ENCODE measurements at places on chromosomes 3 and 15. TPM values are rescaled to one million over a fixed set of nuclear protein-coding genes. Genes with fewer than 3 reads are reported as not detected.
A peak's percentile ranks its signal among the peaks of the same experiment; 100 is the strongest.

Gene SIDT1
- 18.0 TPM for total RNA-seq

DNA sequence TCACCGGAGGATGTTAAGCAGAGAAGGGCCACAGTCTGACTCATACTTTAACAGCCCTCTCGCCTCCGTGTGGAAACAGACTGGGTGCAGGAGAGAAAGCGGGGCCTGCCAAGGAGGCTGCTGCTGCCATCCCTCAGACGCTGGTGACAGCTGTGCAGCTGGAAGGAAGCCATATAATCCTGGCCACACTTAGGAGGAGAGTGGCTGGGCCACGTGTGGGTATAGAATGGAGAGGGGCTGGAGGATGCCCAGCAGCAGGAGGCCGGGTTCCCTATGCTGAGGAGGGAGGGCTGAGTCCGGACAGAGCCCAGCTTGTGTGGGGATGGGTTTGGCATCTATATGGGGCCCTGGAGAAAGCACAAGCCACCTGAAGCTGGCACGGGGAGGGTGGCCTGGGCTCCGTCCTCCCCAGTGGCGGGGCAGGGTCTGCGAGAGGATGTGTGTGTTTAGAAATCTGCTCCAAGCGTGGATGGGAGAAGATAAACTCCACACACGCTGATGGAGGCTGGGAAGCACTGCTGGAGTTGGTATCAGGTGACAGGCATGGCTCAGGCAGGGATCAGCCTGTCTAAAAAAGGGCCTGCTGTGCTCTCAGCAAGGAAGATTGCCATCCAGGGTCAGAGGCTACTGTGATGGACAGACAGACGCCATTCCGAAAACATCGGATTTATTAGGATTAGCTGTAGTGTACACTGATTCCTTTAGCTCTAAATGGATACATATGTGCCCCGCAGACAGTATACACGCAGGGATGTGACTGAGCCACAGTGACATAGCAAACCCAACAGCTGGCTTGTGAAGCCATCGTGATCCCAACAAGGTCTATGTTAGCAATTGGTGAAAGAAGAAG is 15.9 kb downstream of the ABTB1 start:
- no peak for DNase-seq

DNA sequence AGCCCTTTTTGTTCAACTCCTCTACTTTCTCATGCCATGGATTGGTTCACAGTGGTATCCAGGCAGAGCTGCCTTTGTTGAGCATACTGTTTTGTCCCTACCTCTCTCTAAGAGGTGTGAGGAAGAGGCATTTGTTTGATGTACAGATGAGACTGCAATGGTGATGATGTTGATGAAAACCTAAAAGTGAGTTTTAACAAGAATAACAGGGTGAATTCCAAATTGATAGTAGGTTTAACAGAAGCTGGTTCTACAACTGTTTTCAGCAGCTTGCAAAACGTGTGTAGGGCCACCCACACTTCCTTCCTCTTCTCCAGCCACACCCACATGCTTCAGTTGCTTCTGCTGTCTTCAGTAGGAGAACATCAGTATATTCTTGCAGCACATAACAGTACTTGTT is 10.2 kb downstream of the SNRK start:
- DNase-seq, result peak; percentile 40

Gene MBD4
- total RNA-seq, result 48.2 TPM

DNA sequence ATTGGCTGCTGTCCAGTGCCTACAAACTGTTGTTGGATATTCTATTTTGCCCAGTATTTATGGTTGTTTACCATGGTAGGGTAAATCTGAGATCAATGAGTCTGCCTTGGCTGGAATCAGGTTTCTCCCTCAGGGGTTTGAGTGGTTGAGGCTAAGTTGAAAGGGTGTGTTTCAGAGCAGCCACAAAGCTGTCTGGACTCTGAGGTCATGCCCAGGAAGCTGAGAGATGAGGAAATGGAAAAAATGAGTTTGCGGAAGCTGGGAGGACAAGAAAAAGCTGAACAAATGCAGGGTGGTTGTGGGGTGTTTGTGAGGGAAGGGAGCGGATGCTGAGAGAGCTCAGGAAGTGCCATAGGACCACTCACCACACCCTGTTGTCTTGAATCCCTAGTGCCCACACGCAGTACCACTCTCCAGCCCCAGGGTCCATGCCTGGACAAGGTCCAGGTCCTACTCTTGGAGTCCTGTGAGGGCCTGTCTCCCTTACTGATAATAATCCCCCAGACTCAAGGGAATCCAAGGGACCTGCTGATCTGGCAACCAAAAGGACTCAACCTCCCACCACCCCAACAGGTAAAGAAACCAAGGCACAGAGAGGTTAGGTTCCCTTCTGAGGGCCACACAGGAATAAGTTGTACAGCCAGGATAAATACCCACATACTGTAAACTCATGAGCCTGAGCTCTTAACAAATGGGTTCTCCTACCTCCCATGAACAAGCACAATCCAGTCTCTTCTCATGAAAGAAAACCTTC is 81.6 kb downstream of the PPCDC start:
- peak; percentile 61 for DNase-seq

- DNase-seq, result no peak
Observed at GRCh38 chr3:50481992-50482391, 21.4 kb downstream of the CACNA2D2 start.

Gene SLC6A1
- total RNA-seq, result not detected

Gene ALDH1A2
- total RNA-seq, result 0.90 TPM

GRCh38 chr3:90062631-90063200 is 955.3 kb downstream of the EPHA3 start:
- DNase-seq, result no peak

Gene IFT57
- 34.9 TPM for total RNA-seq

DNA sequence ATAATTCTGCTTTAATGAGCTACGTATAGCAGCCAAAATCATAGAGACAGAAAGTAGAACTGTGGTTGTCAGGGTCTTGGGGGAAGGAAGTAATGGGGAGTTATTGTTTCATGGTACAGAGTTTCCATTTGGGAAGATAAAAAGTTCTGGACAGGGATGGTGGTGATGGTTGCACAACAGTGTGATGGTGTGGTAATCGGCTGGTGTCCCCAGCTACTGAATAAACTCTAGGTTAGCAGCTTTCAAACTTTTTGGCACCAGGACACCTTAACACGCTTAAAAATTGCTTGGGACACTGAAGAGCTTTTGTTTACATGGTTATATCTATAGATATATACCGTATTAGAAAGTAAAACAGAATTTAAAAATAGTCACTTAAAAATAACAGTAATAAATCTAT is 166.0 kb downstream of the NEK11 start:
- DNase-seq, result no peak

DNA sequence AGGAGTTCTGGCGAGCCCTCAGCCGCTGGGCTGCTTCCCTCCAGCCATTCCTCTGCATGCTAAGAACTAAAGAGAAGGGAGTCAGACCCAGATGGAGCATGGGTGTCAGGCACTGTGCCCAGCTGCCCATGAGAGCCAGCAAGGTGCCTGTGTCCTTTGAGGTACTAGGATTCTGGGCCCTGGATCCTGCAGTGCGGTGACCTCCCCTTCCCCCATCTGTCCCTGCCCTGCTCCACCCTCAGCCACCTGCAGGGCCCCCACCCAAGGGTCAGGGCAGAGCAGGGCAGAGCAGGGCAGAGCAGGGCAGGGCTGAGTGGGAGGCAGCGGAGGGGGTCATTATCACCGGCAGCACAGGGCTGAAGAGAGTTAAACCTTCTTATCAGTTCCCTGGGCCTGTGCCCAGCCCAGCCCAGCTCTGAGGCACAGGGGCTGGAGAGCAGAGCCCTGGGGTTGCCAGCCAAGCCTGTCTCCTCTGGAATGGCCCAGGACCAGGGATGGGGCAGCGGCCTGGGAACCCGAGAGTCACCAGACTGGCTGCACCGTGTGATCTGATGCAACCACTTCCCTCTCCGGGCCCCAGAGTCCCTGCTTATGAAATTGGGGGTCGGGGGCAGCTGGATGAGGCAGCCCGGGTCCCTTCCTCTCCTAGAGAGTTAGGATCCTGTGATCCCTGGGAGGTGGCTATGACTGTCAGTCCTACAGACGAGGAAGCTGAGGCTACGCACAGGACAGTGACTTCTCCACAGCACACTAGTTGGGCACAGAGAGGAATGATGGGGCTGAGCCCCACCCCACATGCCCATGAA is 17.3 kb downstream of the ZDHHC19 start:
- DNase-seq, result no peak

GRCh38 chr3:130895690-130896488 is 2.0 kb downstream of the ATP2C1 start:
- DNase-seq, result peak; percentile 9

GRCh38 chr3:120161902-120162301 is 67.7 kb upstream of the GSK3B start:
- no peak for DNase-seq

DNA sequence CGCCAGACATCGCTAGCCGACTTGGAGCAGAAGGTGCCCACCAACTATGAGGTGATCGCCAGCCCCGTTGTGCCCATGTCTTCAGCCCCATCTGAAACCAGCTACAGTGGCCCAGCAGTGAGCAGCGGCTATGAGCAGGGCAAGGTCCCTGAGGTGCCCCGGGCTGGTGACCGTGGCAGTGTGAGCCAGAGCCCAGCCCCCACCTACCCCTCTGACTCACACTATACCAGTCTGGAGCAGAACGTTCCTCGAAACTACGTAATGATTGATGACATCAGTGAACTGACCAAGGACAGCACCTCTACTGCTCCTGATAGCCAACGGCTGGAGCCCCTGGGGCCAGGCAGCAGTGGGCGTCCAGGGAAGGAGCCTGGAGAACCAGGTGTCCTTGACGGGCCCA is 12.9 kb upstream of the APEH start:
- DNase-seq, result no peak

DNA sequence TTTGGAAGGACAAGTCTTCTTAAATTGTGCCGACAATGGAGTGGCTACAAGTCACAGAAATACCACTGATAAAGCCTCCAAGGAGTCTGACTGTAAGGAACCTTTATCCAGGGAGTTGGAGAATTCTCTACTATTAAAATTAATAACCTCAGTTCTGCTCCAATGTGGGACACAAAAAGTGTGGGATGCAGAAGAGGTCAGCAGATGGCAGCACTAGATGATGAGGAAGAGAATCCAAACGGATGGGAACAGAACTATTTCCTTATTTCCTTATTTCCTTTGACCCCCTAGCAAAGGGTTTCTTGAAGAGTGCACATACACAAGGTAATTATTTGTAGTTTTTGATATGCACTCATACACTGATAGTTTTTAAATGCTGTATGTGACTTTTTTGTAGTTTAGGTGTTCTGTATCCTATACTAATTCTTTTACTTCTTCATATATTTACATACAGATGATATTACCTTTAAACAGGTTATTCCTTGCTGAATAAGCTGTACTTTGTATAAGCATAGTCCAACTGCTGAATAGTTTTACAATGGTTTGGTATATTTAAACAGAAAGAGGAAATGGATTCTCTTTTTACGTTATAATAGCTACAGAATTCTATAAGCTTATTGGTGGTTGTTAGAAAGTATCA is 25.6 kb upstream of the NLGN1 start:
- no peak for DNase-seq

Gene KLF13
- total RNA-seq, result 110 TPM

DNA sequence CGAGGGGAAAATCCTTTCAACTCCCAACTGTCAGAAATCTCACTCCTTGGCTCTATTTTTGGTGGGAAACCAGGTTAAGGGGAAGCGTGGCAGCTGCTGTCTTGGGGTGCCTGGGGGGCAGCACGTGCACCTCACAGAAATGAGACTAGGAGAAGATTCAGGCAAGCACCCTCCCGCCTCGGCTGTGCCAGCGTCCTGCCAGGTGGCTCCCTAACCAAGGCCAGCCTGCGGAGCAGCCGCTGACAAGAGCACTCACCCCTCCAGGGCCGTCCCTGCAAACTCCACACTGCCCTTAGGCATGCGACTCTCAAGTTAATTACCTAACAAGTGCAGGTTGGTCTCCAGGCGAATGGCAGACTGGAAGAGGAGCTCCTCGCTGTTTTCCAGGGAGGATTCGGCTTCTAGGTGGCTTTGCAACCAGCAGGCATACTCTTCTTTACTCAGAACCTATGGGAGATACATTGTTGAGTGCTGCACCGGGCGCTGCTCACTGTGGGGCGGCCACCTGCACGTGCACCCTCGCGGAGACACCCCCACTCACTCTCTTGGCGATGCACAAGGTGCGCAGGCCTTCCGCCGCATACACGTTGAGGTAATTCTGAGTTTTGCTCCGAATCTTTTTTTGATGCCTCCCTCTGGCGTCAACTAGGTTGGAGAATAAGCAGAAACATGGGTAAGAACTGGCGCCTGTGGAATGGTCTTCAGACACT is 155.3 kb downstream of the ATP10A start:
- no peak for DNase-seq

Gene PIAS1
- total RNA-seq, result 20.4 TPM
